ENCODE measurements at places on chromosomes 4 and X.

DNA sequence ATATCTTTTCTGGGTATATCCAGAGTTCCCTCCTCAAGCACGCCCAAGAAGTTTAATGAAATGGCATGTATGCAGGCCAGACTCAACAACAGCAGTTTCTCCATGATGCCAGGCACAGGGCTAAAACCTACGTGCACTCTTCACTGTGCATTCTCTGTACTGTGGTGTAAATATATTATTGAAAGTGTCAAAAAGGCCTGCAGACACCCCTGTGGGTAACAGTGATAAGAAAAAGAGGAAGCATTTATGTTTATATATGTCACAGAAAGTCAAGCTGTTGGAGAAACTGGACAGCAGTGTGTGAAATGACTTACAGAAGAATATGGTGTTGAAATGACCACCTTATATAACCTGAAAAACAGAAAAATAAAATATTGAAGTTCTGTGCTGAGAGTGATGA lies 29.6 kb upstream of the DCAF8L1 start:
- no peak for DNase-seq

- no peak for DNase-seq
These were observed 196.8 kb downstream of the DCHS2 start for GRCh38 chr4:154294652-154295350.

DNA sequence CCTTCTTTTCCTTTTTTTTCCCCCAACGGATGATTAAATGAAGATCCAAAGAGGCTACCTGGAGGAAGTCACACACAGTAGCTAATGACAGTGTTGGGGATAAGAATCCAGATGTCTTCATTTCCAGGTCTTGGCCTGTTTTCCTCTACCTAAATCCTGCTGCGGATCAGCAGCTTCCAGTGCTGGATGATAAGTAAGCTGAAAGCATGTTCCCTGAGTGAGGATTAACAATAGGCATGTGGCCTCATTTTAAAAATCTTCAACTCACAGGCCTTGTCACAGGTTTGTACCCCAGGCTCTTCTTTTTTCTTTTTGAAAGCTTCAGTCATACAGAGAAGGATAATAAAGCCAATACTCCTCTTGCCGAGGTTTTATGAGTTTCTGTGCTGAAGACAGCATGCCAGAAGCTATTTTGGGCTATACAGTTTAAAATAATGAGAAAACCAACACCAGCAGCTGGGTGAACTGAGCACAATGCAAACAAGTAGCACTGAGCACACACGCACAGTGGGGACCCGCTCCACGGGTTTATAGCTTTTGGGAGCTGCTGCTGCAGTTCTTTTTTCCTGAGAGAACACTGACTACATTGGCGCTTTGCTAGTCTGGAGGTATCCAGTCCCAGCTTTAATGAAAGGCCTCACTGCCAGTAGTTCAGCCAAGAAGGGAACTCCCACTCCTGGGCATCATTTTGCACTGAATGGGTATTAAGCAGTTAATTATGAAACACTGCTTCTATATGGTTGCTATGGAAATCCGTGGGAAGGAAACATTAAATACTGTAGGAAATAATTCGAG lies 184.2 kb upstream of the CTSO start:
- DNase-seq = peak; percentile 8

- no peak for DNase-seq
These were observed 25.5 kb downstream of the BBS12 start for GRCh38 chr4:122758033-122758432.

- no peak for DNase-seq
These were observed 14.8 kb downstream of the ADGRA3 start for GRCh38 chr4:22500831-22501714.

- DNase-seq = no peak
These were observed 33.3 kb upstream of the SULT1B1 start for GRCh38 chr4:69793732-69794131.

- no peak for DNase-seq
These were observed 52.6 kb upstream of the DCTD start for GRCh38 chr4:182969651-182970279.

DNA sequence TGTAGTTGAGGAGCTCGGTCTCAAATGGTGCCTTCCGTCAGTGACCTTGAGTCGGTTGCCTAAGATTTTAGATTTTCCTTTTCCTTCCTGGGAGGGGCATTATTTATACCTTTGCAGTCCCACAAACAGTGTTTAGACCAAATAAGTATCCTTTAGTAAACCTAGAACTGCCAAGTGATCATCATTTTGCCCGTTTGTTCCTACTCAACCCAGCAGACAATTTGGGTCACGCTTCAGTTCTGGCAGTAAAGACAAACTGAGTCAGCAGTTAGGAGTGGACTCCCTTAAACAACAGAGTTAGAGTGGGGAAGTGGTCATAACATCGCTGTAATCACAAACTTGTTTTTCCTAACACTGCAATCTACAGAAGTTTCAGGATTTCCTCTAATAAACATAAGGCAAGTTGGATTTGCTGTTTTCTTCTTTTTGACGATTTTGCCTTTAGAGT lies 777 bp upstream of the WDFY3 start:
- DNase-seq = no peak

- DNase-seq = no peak
These were observed 126.3 kb upstream of the CBR4 start for GRCh38 chr4:169136330-169136729.

GRCh38 chr4:159141193-159141592 lies 38.3 kb downstream of the RAPGEF2 start:
- DNase-seq = no peak

- DNase-seq = no peak
These were observed 14.8 kb upstream of the PABPC4L start for GRCh38 chr4:134216411-134216810.

GRCh38 chrX:55981603-55982002 lies 250.6 kb upstream of the KLF8 start:
- DNase-seq = no peak

DNA sequence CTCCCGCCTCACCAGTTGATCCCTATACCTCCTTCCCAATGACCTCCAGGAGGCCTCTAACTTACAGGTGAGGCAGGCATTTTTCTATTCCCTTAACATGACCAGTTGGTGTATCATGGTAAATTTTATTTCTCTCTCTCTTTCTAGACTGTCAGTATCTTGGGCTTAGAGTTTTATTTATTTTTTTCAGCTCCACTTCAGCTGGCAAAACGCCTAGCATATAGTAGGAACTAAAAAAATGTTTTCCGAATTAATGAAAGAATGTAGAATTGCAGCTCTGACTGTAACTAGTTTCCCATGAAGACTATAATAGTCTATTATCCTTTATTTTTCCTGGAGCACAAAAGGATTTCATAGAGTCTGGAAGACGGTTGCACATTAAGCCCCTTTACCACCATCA lies 84.8 kb downstream of the PDE5A start:
- no peak for DNase-seq

DNA sequence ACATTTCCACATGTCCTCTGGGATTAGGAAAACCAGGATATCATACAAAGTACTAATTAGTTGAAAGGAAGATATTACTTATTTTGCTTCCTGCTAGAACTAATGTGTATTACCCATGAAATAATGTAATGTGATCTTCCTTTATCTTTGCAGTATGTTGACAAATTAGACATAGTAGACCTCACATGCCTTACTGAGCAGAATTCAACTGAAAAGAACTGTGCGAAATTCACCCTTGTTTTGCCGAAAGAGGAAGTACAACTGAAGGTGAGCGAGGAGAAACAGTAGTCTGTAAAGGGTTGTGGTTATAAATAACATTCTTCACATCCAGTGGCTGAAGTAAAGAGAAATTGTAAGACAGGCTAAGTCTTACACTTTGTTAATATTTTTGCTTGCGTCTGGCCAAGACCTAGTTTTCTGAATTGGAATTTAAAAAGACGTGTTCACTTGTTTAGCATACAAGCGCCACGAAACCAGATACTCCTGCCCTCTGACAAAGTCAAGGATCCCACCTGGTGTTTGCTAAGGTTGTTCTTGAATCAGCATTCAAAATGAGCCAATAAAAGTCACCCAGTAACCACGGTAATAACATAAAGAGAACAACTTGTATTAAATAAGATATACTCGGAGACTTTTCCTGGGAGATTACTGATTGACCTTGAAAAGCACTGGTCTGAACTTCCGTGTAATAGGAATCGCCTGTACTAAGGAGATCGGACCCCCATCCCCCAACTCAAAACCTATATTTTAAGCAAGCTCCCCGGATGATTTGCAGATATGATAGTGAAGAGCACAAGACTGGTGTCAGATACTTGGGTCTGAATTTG lies 16.9 kb downstream of the STAP1 start:
- no peak for DNase-seq

DNA sequence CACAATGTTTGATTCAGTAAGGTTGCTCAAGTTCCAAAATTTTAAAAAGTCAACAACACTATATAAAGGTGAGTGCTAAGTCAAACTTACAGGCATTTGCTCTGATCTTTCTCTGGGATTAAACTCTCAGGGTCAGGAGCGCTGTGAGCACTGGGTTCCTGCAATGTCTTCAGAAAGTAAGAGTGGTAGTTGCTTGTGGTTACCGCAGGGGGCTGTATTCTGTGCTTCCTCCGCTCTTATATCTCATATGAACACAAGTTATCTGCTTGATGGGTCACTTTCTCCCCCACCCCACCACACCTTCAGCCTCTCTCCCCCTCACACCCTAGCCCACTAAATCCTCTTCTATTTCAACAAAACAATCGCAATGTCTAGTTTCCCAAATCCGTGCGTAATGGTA lies 116.4 kb upstream of the IGSF1 start:
- DNase-seq = no peak

GRCh38 chrX:102978594-102978993 lies 41.5 kb downstream of the RAB40AL start:
- no peak for DNase-seq

DNA sequence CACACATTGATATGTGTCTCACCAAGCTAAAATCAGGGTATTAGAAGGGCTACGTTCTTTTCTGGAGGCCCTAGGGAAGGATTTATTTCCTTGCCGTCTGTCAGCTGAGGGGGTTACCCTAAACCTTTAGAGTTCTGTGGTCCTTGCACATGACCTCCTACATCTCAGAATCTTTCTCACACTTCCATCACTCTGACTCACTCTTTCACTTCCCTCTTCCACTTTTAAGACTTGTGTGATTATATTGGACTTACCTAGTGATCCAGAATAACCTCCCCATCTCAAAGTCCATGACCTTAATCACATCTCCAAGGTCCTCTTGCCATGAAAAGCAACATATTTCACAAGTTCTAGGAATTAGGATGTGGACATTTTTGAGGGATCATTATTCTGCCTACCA lies 53.6 kb upstream of the FUNDC1 start:
- no peak for DNase-seq

- no peak for DNase-seq
These were observed 13.0 kb upstream of the PLAC1 start for GRCh38 chrX:134671294-134671693.

DNA sequence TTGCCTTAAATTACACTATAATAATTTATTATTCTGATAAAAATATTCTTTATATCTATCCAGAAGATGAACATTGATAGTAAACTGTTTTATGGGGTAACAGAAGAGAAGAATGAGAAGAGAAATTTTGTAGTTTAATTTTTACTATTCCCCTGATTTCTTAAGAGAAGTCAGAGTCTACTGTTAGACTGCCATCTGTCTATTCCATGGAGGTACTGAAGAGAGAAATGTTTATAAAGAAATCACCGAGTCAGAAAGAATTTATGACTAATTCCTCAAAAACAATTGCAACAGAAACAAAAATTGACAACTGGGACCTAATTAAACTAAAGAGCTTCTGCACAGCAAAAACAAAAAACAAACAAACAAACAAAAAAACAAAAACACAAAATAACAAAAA lies 149.9 kb downstream of the FGF16 start:
- DNase-seq = no peak

- DNase-seq = peak; percentile 4
These were observed 100.1 kb downstream of the REPS2 start for GRCh38 chrX:17046478-17047097.

DNA sequence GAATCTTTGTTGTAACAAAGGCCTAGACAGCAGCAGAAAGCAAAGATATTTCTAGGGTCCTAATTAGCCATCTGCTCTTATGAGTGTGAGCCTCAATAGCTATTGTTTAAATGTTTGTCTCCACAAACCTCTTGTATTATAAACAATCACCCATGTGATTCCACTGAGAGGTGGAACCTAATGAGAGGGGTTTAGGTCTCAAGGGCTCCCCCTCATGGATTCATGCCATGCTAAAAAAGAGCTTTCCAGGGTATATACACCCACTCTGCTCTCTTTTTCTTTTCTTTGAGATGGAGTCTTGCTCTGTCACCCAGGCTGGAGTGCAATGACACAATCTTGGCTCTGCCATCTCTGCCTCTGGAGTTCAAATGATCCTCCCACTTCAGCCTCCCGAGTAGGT lies 42.1 kb downstream of the TRIM61 start:
- DNase-seq = no peak

GRCh38 chr4:40990236-40990898 lies 224.0 kb downstream of the APBB2 start:
- DNase-seq = no peak

- DNase-seq = no peak
These were observed 47.1 kb downstream of the TEC start for GRCh38 chr4:48222491-48222890.

DNA sequence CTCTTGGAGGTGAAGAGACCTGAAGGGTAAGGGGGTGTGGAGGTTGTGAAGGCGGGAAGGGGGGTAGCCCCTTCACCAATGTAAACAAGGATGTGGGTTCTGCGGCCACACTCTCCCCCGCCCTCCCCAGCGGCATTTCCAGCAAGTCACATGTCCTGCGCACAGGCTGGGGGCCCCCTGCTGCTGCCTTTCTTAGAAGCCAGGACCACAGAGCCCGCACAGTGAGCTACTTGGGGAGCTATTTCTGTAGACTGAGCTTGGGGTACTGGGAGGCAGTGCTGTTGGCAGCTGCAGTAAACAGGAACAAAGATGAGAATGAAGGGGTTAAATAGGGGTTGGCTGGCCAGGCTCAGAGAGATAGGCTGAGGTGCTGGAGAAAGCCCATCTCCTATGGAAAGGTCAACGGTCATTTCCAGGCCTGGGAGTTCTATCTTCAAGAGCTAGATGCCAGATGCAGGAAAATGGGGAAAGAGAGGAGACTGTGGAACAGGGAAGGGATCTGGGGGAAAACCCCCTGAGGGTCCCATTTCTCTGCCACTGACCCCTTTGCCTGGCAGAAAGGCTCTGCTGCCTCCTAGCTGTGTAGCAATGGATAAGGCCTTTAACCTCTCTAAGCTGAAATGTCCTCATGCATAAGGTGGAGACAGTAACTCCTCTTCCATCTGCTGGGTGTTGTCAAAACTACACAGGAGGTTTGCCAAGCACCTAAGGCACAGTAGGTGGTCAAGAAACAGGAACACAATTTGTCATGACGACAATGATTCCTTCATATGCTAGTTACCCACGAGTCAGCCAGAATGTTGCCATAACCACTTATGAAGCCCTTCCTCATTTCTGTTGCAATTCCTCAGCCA lies 18.5 kb upstream of the PIM2 start:
- no peak for DNase-seq

- no peak for DNase-seq
These were observed 224.2 kb upstream of the EMCN start for GRCh38 chr4:100742045-100742444.

GRCh38 chrX:34813618-34814017 lies 129.0 kb upstream of the FAM47B start:
- DNase-seq = no peak

DNA sequence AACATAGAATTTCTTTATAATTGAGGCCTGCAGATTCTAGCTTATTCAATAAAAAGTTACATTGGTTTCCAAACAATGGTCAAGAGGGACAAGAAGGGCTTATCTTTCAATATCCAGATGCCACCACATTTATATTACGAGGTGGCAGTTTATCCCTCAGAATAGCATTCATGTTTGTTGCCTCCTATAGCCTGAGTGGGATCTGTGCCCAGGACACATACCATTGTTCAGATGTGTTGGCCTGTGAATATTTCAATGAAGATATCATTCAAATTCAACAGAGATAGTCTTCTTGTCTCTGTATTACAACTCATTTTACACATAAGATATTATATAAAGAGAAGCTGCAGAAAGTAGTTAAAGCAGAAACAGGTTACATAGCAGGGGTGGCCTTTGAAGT lies 20.5 kb downstream of the GLRB start:
- no peak for DNase-seq
